Forelimb muscle (tissue), 1 donor: ENCODE measurements at places on chromosomes 3 and 15. TPM values are rescaled to one million over a fixed set of nuclear protein-coding genes. Genes with fewer than 3 reads are reported as not detected.

FOXL2NB gene
- polyA plus RNA-seq, result 0.06 TPM

DNA sequence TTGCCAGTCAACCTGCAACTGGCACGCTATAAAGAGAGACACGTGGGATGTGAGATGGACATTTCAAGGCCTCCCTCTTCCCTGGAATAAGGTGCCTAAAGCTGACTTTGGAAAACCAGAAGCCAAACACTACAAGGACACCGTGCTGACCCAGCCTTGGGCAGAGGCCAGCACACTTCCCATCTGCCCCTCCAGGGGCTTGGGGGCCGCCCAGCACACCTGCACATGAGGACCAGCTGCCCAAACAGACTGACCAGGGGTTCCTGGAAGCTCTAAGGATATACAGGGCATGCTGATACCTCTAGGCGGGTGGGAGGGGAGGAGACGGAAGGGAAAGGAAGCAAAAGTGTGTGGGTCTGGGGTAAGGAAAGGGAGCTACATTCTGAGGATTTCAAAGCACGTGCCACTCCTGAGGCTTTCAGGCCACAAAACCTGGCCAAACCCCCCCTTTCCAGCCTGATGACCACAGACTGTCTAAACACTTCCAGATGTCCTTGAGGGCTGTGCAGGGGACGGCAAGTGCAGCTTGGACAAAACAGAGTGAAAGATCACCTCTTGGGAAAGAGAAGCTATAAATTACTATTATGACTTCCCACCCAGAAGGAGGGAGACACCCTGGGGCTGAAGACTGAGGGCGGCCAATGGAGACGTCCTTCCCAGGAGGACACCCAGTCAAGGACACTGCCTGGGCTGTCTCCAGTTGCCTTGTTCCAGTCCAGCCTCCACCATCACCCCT, 57.9 kb downstream of the ADCY5 start:
- DNase-seq, result no peak

- DNase-seq, result no peak
These were observed 27.5 kb downstream of the ILDR1 start for GRCh38 chr3:121994551-121994950.

DNA sequence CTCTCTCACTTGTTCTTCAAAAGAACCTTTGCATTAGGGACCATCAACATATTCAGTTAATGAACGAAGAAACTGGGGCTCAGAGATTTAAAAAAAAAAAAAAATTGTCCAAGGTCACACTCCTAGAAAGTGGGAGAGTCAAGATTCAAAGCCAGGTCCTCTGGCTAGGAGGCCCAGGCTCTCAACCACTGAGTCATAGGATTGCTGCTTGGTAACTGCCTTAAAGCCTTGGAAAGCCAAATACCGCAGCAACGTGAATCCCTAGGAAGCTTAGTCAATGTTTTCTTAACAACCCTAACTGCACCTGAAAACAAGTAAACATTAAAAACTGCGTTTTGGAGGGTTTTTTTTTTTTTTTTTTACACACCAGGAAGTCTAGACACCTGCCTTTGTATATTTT, 156.8 kb downstream of the WNT5A start:
- no peak for DNase-seq

SLC28A2 gene
- polyA plus RNA-seq, result 0.13 TPM

DNA sequence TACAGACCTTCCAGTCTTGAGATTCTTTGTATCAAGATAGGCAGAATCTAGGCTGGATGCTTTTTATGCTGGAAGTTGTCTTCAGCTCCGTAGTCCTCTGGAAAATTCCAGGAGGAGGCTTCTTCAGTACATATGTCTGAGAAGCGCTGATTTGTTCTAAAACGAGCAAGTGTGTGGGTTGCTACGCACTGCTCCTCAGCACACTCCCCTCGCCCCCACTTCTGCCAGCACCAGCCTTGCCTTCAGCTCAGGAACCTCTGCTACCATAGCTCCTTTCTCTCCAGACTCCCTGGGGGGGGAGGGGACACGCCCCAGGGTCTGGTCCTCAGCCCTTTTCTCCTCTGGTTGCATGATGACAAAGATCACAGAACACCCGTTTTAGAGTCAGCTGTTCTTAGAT, 75.5 kb upstream of the TRA2B start:
- DNase-seq, result no peak

DNA sequence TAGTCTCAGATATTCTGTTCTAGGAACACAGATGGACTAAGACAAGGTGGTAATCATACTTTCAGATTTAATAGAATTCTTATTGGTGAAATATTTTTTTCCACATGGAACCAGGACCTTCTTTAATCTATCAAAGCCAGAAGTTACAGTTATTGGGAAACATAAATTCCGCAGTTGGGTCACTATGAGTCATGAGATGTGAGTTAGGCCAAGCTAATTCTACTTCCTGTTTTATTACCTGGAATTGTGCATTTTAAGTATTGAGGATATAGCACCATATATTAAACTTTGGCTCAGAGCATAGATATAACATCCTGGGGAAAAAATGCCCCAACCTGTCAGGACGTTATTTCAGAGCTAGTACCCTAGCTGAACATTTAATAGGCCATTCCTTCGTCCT, 96.4 kb upstream of the P3H2 start:
- DNase-seq, result no peak

- no peak for DNase-seq
These were observed 800.6 kb upstream of the CFAP20DC start for GRCh38 chr3:59850417-59850816.

GRCh38 chr3:70974747-70975146, 608.8 kb downstream of the FOXP1 start:
- no peak for DNase-seq

BSN gene
- polyA plus RNA-seq, result 1.2 TPM

DNA sequence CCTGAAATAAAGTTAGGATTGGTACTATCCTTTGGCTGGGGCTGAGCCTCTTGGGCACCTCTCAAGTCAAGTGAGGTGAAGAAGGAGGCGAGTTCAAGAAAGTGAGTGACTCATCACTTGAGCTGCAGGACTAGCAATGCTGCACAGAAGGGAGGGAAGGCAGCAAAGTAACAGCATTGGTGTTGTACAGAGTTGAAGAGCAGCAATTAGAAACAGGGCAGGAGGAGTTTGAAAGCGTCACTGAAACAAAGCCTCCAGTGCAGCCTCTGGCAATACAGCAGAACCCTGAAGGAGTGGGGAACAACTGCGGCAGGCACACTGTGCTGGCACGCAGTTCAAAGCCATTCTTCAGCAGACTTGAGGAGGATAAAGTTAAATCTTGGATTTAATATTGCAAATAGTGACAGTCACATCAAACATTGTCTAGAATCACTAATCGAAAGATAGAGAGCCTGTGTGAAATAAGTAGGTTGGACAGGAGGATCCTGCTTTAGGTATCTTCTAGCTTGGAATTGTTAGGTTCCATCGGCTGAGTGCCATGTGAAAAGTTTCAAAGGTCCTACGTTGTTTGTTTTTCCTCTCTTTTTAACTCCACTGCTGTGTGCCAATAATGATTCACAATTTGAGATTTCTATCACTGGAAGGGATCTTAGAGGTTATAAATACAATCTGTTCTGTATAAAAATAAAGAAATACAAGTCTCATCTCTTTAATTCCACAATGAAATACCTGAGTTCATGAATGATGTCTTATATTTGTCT, 479.8 kb downstream of the NAALADL2 start:
- DNase-seq, result no peak

- DNase-seq, result no peak
These were observed 39.7 kb downstream of the ESYT3 start for GRCh38 chr3:138474163-138474562.

KNG1 gene
- polyA plus RNA-seq, result not detected

LRRIQ4 gene
- polyA plus RNA-seq, result 0.13 TPM

COL6A6 gene
- polyA plus RNA-seq, result 91.6 TPM

C3orf52 gene
- 5.2 TPM for polyA plus RNA-seq

MUSTN1 gene
- polyA plus RNA-seq, result 169 TPM

DUOXA1 gene
- polyA plus RNA-seq, result not detected

DNA sequence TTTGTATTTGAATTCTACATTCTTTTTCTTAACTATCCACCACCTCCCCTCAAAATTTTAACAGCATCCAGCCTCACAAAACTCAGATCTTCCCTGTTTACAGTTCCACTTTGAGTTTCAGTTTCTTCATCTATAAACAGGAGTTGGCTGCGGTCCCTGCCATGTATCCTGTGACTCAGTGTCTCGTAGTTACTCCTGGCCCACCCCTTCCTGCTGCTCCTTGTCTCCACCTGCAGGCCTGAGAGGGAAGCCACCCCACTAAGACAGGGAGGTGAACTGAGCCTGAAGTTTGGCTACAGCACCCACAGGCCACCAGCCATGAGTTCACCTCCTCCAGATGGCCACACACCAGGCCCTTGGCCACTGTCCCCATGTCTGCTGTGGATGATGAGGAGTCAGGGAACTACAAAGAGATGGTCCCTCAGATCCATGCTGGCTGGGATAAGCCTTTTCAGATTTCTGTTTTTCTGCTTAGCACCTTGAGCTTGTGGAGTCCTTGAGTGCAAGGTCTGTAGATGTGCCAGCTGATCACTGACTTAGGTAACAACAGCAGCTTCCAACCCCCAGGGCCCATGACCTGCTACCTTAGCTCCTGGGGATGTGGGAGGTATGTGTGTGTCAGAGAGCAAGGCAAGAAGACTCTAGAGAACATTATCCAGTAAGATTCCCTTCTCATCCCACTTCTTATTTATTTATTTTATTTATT, 37.5 kb downstream of the CD86 start:
- DNase-seq, result no peak
